Stimulated activated CD8-positive, alpha-beta memory T cell treated with anti-CD3 and anti-CD28 coated beads, Interleukin-15, amount 100 ng/mL, for 1 hour (primary cell): ENCODE measurements at places on chromosomes 3 and 15.

- no peak for DNase-seq
Measured at GRCh38 chr3:16503191-16503776, 10.2 kb downstream of the RFTN1 start.

- DNase-seq = no peak
Measured at GRCh38 chr3:45139372-45140140, 6.6 kb downstream of the CDCP1 start.

DNA sequence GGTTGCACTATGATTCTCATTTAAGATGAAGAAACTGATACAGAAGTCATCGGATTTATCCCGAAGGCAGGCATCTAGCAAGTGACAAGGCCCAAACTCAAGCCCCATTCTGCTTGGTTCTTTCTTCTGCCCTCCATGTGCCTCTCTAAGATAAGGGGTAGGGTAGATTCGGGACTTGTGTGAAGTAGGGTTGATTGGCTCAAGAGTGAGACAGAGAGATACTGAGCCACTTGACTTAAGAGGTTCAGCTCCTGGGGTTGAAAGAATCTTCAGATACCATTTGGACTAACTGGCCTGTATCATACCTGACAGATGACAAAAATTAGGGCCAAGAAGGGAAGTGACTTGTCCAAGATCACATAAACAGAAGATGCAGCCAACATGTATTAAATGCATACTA lies 891 bp downstream of the RFT1 start:
- DNase-seq = no peak

DNA sequence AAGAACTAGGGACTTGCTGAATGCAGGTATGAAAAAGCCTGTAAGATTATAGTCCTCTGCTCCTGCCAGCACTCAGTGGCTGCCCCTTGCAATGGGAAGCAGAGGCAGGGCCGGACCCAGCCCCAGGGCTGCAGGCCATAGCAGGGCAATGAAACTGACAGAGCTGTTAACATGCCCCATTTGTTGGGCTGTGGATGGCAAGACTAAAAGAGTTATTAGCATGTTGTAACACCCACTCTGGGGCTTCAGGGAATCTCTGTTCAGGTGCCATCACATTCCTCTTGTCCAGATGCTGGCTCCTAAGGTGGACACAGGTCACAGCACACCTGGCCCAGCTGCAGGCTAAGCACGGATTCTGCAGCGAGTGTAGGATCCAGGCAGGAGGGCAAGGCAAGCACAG lies 7.4 kb upstream of the OR5H2 start:
- DNase-seq = no peak

GRCh38 chr3:37812499-37812896 lies 49.2 kb upstream of the CTDSPL start:
- DNase-seq = no peak

- no peak for DNase-seq
Measured at GRCh38 chr3:49421890-49422378, 339 bp downstream of the AMT start.

- DNase-seq = no peak
Measured at GRCh38 chr3:140651287-140651686, 26.6 kb upstream of the TRIM42 start.

GRCh38 chr3:43372809-43373559 lies 86.6 kb downstream of the SNRK start:
- no peak for DNase-seq

GRCh38 chr3:122510878-122511535 lies 3.7 kb downstream of the KPNA1 start:
- DNase-seq = no peak

- DNase-seq = no peak
Measured at GRCh38 chr3:190436331-190436730, 13.4 kb downstream of the TMEM207 start.

- DNase-seq = no peak
Measured at GRCh38 chr3:128709506-128710210, 16.3 kb upstream of the RAB7A start.

- DNase-seq = no peak
Measured at GRCh38 chr15:91884606-91885005, 31.1 kb downstream of the SLCO3A1 start.

- DNase-seq = peak; percentile 54
Measured at GRCh38 chr15:73240866-73241499, 127.8 kb downstream of the HCN4 start.

DNA sequence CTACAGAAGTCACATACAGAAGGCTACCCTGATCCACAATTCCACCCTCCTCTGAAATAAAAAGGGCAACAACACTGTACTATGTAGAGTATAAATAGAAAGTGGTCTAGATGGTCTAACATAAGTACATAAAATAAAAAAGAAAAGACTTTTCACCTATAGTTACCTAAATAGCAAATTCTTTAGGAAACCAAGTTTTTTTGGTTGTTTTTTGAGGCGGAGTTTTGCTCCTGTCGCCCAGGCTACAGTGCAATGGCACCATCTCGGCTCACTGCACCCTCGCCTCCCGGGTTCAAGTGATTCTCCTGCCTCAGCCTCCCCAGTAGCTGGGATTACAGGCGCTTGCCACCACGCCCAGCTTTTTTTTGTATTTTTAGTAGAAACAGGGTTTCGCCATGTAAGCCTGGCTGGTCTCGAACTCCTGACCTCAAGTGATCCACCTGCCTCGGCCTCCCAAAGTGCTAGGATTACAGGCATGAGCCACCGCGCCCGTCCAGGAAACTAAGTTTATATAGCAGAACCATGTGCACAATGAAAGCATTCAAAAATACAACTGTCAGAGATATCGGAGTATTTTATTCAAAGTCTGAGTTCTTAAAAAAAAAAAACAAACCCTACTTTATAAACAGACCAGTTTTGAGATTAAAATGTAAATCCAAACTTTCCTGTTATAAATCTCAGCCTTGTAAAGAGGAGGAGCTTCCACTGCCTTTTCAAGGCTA lies 1.7 kb downstream of the SIN3A start:
- no peak for DNase-seq

DNA sequence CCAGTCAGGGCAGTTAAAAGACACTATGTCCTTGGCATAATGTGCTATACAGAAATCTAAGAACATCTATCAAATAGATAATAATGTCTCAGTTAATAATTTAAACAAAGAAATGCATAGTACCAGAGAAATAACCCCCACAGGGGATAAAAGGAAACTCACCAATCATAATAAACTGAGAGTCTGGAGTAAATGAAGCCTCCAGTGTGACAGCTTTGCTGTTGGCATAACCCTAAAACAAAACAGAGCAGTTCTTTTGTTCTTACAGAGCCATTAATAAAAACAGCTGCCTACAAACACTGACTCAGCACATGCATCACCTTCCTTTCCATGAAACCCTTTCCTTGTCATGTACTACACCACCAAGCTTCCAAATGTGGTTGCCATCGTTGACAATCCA lies 13.5 kb downstream of the PPM1M start:
- DNase-seq = no peak

- no peak for DNase-seq
Measured at GRCh38 chr15:33547876-33548275, 237.1 kb downstream of the RYR3 start.

DNA sequence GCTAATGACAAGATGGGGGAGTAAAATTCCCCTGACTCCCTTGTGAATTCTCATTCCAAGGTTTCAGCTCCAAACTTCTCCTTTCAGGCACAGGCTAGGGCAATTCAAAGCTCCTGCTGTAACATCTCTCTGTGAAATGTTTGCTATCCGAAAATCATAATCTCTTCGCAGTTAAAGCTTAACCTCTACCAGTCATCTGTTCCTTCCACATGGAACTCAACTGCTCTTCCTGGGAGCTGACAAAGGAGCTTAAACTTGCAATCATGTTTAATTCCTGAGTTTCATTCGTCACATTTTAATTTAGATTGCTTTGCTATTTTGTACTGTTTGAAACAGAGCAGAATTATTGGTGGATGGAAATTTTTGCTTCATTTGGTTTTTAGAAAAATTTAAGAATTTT lies 328.6 kb downstream of the AGBL1 start:
- DNase-seq = no peak

- DNase-seq = no peak
Measured at GRCh38 chr15:100726421-100727190, 124.2 kb downstream of the ASB7 start.

- no peak for DNase-seq
Measured at GRCh38 chr3:134644731-134645514, 5.9 kb downstream of the KY start.
